ENCODE measurements at places on chromosomes 5 and 9.

DNA sequence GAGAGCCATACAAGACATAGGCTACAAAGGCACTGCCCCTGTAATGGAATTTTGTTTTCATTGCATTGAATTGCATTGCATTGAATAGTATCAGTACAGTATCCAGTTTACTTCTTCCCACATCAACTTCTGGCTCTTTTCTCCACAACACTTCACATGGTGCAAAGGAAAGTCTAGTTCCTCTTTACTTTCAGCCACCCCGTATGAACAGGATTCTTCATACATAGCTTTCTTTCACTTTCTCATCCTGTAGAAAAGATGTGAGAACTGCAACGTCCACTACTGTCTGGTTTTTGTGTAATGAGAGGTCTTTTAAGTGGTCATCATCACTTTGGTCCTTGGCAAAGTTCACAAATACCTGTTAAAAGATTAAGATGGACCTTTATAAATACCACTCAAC lies 20.2 kb downstream of the NIPSNAP3B start:
- no peak for DNase-seq

DNA sequence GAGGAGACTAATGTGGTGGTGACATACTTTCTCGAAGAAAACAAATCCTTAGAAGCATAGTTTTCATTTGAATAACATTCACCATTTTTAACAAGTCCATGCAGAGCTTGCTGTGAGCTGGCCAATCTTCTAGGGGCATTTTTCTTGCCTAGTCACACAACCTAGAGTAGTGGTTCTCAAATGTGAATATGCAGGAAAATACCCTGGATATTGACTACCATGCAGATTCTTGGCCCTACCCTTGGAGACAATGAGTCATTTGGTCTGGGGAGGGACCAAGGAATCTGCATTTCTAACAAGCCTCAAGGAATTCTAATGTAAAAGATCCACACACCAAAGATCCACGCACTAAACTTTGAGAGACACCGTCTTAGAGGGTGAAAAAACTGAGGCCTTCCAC lies 23.5 kb downstream of the GDNF start:
- no peak for DNase-seq

DNA sequence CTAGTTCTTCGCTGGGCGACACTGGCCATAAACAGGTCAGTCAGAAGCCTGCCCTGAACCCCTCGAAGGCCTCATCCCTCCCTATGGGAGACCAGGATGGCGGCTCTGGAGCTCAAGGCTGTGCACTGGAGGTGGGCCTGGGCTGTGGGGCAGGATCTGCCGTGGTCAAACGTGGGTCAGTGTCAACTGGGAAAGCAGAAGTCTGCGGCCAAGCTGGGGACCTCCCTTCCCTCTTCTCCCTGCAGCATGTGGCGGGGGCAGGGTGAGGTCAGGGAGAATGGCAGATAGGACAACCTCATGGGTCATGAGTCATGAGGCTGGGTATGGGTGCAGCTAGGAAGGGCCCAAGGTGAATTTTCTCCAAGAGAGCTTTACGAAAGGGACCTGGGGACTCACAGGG lies 132.9 kb downstream of the RXRA start:
- DNase-seq: no peak

DNA sequence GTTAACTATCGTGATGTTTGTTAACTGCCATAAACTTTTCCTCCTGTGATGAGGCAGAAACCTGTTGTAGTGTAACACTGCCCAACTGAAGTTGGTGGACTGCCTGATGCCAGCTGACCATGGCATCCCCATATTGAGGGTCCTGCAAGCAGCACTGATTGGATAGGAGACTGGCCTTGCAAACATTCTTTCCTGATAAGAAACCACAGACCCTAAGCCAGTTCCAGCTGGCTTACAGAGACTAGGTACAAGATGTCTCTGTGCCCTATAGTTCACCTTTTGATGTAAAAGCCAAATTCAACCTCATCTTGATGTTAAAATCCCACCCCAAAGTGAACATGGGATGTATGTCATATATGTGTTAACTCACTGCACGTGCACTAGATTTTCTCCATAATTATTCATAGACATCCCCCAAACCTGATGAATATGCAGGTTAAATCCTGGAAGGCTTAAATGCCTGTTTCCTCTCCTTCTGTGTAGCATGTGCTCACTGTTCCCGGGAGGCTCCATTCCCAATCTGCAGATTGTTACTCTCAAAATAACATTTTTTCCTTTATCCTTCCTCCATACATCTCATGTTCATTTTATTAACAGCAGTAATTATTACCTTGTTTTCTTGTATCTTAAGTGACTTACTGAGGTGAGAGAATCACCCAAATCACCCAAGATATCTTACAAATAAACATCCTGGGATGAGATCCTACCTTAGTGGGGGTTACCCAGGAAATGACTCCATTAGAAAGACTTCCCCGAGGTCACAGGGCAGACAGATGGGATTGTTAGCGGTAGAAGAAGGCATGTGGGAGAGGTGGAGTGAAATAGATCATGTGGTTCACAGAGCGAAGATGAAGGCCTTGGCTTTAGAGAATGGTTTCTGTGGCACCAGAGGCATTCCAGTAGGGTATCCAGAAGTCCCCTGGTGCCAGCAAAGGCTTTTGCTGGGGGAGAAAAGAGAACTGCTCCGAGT lies 566.7 kb downstream of the CCDC171 start:
- DNase-seq: no peak

GRCh38 chr5:128775558-128775957 lies 189.7 kb upstream of the SLC27A6 start:
- DNase-seq: no peak

DNA sequence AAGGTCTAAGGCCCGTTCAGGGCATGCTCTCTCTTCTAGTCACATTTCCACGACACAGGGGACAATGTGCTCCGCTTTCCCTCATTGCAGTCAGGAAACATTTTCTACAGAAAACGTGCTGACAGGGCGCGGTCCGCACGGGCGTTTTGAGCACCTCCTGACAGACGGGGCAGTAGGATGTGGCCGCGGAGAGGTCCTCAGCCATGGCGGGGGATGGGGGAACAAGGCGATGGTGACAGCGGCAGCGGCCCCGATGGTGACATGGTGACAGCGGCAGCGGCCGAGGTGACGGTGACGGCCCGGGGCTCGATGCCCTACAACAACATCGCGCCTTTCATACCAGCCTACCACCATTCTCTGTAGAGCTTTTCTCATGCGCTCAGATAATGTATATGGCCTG lies 4.1 kb downstream of the PLPP1 start:
- no peak for DNase-seq

GRCh38 chr5:759781-760362 lies 24.7 kb downstream of the ZDHHC11B start:
- no peak for DNase-seq

DNA sequence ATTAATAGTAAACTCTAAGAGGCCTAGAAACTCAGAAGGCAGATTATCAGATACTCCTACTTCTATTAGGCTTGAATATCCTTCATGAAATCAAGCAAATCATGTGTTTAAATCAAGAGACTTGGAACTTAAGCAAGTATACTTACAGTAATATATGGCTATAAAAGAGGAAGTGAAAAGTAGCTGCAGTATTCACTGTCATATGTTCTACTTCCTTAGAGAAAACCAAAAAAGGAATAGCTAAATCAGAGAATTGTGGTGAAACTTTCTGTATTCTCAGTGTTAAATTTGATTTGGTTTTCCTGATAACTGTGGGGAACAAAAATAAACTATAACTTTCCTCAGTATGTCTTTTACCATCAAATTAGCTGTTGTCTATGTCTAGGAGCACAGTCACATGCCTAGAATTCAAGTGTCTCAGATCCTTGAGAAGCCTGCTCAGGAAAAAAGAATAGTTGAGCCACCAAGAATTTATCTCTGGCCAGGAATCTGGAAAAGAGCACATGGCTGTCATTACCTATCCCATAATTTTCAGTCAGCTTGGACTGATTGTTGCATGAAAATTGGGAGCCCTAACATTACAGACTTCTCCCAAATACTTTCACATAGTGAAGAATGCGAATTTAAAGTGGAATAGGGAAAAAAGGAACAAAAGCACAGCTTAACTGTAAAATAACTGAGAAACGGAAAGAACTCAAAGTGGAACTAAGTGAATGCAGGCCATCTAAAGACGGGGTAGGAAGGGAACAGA lies 1.7 kb downstream of the FKBP15 start:
- no peak for DNase-seq

- DNase-seq: no peak
Measured at GRCh38 chr5:179177711-179178575, 117.8 kb downstream of the ZNF354C start.

DNA sequence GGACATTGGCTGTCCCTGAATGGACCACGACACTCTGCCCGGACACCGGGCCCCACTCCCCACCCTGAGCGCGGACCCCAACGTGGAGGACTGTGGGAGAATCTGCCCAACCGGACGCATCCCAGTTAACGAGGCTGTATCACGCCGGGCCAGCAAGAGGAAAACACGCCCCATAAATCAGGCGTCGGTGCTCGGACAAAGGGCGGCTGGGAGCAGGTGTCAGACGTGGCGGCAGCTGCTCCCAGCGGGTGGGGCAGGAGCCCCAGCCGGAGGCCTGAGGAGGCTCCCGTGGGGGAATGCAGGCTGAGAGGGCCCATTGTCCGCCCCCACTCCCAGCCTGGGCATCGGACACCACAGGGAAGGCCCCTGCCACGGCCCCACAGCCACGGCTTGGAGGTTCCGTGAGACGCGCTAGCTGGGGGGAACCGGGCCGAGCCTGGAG lies 19.2 kb downstream of the NOTCH1 start:
- DNase-seq: no peak

- DNase-seq: no peak
Measured at GRCh38 chr5:149800633-149801032, 70.5 kb downstream of the PPARGC1B start.

DNA sequence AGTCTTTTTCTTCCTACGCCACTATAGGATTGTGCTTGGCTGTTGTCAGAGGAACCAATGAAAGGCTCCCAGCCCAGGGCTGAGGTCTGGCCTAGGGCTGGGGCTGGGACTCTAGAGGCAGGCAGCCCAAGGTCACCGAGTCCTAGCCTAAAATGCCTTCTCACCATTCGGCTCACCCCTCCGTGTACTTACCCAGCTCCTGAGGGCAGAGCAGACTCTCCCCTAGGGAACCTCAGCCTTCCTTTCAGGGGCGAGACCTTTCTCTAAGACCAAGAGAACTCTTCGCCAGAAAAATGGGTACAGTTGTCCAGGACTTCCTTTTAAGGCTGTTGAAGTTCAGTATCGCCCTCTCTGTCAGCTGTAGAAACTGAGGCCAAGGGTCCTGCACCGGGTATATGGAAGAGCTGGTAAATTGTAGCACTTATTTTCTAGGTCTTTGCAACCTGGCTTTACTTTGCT lies 1.7 kb upstream of the SPRY4 start:
- DNase-seq: no peak

DNA sequence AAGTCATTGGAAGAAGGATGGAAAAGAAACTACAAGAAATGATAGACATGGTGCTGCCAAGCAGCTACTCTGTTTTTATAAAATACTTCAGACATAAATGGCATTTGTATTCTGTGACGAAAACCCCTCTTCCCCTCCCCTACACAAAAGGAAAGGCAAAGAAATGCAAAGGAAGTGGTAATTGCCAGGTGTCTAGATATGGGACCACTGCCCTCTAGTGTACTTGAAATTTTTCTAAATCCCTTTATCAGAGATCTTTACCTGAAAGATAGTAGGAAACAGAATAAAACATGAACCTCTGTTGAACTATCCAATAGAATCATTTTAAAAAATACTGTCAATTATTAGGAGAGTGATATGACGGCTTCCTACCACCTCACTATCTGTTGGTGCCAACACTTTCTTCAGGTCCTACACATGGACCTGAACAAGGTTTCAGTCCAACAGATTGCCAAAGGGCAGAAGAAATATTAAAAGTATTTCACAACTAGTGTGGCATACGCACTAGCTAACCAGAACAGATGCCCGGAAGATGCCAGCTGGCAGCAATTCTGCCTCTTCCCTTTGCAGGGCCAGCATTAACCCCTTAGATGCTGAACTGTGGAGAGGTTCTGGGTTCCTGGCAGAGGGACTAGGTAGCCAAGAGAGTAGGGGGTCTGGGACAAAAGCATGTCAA lies 104.1 kb downstream of the TSSK1B start:
- DNase-seq: no peak

- no peak for DNase-seq
Measured at GRCh38 chr5:133408322-133408721, 204.0 kb downstream of the FSTL4 start.

DNA sequence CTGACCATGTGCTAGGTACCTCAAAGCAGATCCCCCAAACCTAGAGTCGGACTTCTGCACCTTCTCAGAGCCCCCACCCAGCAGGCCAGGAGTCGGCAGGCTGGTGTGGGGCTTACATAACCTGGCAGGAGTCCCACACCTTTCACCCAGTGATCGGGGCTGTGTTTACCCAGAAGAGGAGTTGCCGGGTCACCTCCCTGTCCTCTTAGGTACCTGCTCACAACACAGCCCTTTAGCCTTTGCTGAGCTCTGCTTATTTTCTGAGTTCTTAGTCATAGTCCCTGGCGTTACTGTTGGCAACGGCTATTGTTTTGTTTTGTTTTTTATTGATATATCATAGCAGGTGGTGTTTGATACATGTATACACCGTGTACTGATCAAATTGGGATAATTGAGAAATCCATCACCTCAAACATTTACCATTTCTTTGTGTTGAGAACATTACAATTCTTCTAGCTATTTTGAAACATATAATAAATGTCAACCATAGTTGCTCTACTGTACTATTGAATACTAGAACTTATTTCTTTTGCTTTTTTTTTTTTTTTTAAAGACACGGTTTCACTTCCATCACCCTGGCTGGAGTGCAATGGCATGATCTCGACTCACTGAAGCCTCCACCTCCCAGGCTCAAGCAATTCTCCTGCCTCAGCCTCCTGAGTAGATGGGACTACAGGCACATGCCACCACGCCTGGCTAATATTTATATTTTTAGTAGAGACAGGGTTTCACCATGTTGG lies 10.4 kb upstream of the EEIG1 start:
- DNase-seq: no peak

- DNase-seq: no peak
Measured at GRCh38 chr9:76562511-76562911, 103.5 kb downstream of the GCNT1 start.

GRCh38 chr5:160970605-160971191 lies 118.7 kb upstream of the ATP10B start:
- DNase-seq: no peak

DNA sequence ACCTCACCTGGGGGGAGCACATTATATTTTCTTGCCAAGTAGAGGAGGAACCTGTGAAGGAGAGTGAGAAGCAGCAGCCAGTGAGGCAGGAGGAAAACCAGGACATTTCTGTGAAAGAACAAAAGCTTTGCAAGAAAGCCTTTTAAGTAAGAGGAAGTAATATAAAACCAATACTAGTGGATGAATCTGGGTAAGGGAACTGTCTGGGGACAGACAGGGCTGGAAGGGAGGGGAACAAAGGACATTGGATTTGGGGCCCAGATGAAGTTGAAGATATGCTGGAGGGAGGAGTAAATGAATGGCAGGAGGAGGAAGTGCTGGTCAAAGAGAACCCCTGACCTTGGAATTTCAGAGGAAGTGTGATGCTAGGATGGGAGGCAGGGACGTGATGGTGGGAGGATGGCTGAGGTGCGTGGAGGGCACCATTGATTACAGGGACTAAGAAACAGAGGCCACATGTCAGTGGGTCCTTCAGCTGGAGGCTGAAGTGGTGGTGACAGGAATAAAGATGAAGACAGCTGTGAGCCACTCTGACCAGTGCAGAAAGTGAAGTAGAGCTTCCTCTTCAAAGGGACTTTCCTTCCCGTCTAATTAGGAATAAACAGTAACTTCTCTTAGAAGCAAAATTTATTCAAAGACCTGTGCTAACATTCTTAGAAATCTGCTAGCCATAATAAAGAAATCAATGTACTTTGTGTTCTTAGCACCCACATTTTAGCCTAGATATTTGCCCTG lies 43.5 kb upstream of the FABP6 start:
- DNase-seq: no peak

GRCh38 chr5:82356808-82357671 lies 78.9 kb upstream of the RPS23 start:
- DNase-seq: peak; percentile 46
